ENCODE measurements at places on chromosomes 1 and 21. TPM values are rescaled to one million over a fixed set of nuclear protein-coding genes. Genes with fewer than 3 reads are reported as not detected.

FALEC gene
- not detected for total RNA-seq

DENND2C gene
- 8.4 TPM for total RNA-seq

GPR52 gene
- 5.0 TPM for total RNA-seq

DCLRE1B gene
- total RNA-seq, result 5.3 TPM

SLC22A15 gene
- total RNA-seq, result 10.3 TPM

FCGR3A gene
- 6.8 TPM for total RNA-seq

CHI3L2 gene
- total RNA-seq, result 4.6 TPM

KANK4 gene
- total RNA-seq, result 0.13 TPM

CYP4A11 gene
- not detected for total RNA-seq

LCE2C gene
- total RNA-seq, result not detected

CFAP74 gene
- 0.83 TPM for total RNA-seq

RHD gene
- total RNA-seq, result not detected

MCOLN3 gene
- total RNA-seq, result 3.2 TPM

MTARC1 gene
- 29.0 TPM for total RNA-seq

LCE1E gene
- not detected for total RNA-seq

CDC42 gene
- total RNA-seq, result 326 TPM

OR2L13 gene
- not detected for total RNA-seq

RIMKLA gene
- 2.3 TPM for total RNA-seq

RHBG gene
- total RNA-seq, result 2.8 TPM

KRTAP21-2 gene
- total RNA-seq, result not detected

GIPC2 gene
- total RNA-seq, result 3.1 TPM

HAPLN2 gene
- 5.6 TPM for total RNA-seq

MOV10 gene
- total RNA-seq, result 92.3 TPM

TFF2 gene
- total RNA-seq, result not detected

RIMS3 gene
- total RNA-seq, result 5.3 TPM

All from ureter (tissue), 1 donor.